ENCODE measurements at places on chromosomes 11 and 22. TPM values are rescaled to one million over a fixed set of nuclear protein-coding genes. Genes with fewer than 3 reads are reported as not detected.

GGTLC2 gene
- total RNA-seq, result not detected

OR8D2 gene
- not detected for total RNA-seq

PDGFB gene
- total RNA-seq, result 0.34 TPM

DNA sequence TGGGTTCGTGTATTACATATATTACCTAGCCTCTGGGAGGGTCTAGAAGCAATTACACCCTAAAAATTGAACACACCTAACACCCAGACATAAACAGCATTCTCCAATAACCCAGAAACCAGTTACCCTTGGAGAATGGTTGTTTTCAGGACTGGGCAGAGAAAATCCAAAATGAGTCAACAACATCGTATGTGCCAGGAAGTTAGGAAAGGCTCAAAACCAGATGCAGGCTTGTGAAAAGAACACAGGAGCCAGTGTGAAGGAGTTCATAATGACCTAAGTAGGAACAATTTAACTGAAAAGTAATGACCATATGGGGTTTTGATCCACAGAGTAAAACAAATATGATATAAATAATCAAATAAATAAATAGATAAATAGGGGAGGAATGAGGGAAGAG is 5.1 kb upstream of the CLPB start:
- H3K27me3 ChIP-seq, result peaks cover 13% of the 10 kb centered on the region
- no peak overlapping the region for H3K4me3 ChIP-seq
- no peak overlapping the region for H3K27ac ChIP-seq
- no peak for DNase-seq
- H3K4me1 ChIP-seq, result peaks cover 20% of the 10 kb centered on the region
- no peaks in the 10 kb centered on the region for H3K36me3 ChIP-seq

DNA sequence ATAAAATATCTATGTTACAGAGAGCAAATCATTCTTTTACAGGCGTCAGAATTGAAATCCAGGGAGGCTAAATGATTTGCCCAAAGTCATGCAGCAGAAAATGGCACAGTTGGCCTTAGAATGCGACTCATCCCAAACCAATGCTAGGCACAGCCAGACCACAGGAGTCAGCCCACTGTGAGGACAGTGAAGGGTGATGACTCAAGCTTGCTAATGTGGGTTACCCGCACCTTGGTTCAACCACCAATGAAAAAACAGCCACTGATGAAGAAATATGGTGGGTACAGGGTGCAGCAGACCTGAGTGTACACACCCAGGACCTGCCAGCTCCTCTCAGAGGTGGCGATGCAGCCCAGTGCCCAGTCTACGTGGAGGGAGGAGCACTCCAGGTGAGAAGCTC is 89.7 kb downstream of the ZC3H12C start:
- no peak overlapping the region for H3K4me3 ChIP-seq
- H3K27ac ChIP-seq, result no peak overlapping the region
- H3K4me1 ChIP-seq, result no peaks in the 10 kb centered on the region
- no peaks in the 10 kb centered on the region for H3K36me3 ChIP-seq
- no peaks in the 10 kb centered on the region for H3K27me3 ChIP-seq
- no peak for DNase-seq

GRCh38 chr22:49215840-49216239 is 611.8 kb downstream of the BRD1 start:
- no peak for DNase-seq
- H3K4me3 ChIP-seq, result no peak overlapping the region
- H3K4me1 ChIP-seq, result no peaks in the 10 kb centered on the region
- H3K27me3 ChIP-seq, result no peaks in the 10 kb centered on the region
- H3K27ac ChIP-seq, result no peak overlapping the region
- no peaks in the 10 kb centered on the region for H3K36me3 ChIP-seq

DNA sequence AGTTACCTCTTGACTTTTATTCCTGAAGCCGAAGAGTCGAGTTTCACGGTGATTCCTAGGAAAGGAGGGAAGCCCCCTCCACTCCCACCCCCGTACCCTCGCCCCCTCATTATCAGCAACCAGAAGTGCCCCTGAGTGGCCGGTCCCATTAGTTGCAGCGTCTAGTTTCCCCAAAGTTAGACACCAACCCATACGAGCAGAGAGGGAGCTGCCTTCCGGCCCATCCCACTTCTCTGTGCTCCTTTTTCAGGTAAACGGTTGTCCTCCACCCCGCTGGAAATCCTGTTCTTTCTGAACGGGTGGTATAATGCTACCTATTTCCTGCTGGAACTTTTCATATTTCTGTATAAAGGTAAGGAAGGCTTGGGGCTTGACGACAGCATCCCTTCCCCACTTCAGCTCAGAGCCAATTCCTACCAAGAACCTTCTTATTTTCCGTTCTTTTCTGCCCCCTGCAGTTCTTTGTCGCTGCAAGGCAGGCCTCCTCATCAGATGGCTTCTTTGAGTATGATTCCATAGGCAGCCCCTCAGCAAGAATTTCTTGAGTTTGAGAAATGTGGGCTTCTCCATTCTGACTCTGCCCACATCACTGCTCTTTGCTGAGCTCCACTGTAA is 701 bp downstream of the TMEM216 start:
- peaks cover 27% of the 10 kb centered on the region for H3K4me1 ChIP-seq
- DNase-seq, result peak; percentile 29
- peak overlapping the region; percentile 94 for H3K27ac ChIP-seq
- peaks cover 3% of the 10 kb centered on the region for H3K27me3 ChIP-seq
- H3K36me3 ChIP-seq, result peaks cover 27% of the 10 kb centered on the region

SMC1B gene
- 2.1 TPM for total RNA-seq

DNA sequence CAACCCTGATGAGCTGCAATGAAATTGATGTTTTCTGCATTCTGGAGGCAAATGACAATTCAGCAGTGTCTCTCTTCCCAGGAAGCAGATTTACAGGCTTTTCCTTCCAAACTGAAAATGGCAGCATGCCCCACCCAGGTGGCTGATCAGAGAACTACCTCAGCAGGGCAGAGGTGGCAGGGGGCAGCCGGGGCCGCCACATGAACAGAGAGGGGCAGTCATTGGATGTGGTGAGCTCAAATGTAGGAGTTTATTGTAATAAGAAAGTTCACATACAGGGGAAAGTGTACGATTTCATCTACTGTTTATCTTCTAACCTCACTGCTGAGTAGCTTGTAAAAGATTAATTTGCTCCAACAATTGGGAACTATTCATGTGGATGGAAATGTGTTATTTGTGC is 15.7 kb upstream of the PARVA start:
- DNase-seq, result no peak
- peaks cover 26% of the 10 kb centered on the region for H3K4me1 ChIP-seq
- no peaks in the 10 kb centered on the region for H3K27me3 ChIP-seq
- no peak overlapping the region for H3K27ac ChIP-seq

- no peak overlapping the region for H3K4me3 ChIP-seq
- H3K27ac ChIP-seq, result no peak overlapping the region
- no peaks in the 10 kb centered on the region for H3K4me1 ChIP-seq
- no peaks in the 10 kb centered on the region for H3K27me3 ChIP-seq
Measured at GRCh38 chr11:80457823-80458222, 1017.0 kb upstream of the TENM4 start.

GGT1 gene
- total RNA-seq, result 20.0 TPM

DNA sequence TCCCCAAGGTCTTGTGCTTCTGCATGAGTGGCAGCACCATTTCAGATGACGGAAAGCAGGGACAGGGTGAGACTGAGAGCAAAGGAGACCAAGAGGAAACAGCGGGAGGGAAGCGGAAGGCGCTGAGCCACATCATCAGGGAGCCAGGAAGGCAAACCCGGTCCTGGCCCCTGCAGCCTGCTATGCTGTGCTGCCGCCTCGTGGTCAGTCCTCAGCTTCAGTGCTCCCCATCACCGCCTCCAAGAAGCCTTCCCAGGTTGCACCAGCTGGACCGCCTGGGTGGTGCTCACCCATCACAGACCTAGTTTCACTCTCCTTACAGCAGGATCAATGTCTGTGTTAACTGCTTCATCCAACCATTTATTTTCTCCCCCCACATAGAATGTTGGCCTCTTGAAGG is 73.0 kb upstream of the PHF21B start:
- H3K4me1 ChIP-seq, result peaks cover 3% of the 10 kb centered on the region
- no peak overlapping the region for H3K27ac ChIP-seq
- peak; percentile 25 for DNase-seq
- peaks cover under 1% of the 10 kb centered on the region for H3K27me3 ChIP-seq
- H3K4me3 ChIP-seq, result no peak overlapping the region

MIOX gene
- not detected for total RNA-seq

GRCh38 chr22:25366408-25366807 is 147.0 kb downstream of the CRYBB2 start:
- H3K27me3 ChIP-seq, result no peaks in the 10 kb centered on the region
- H3K36me3 ChIP-seq, result no peaks in the 10 kb centered on the region
- no peak for DNase-seq
- H3K4me3 ChIP-seq, result no peak overlapping the region
- H3K4me1 ChIP-seq, result peaks cover 4% of the 10 kb centered on the region

- no peak overlapping the region for H3K27ac ChIP-seq
- no peak overlapping the region for H3K4me3 ChIP-seq
- peak; percentile 33 for DNase-seq
- no peaks in the 10 kb centered on the region for H3K27me3 ChIP-seq
- no peaks in the 10 kb centered on the region for H3K4me1 ChIP-seq
Measured at GRCh38 chr11:81497202-81497804, 1236.4 kb downstream of the FAM181B start.

- H3K4me3 ChIP-seq, result no peak overlapping the region
- H3K4me1 ChIP-seq, result peaks cover 9% of the 10 kb centered on the region
- H3K27me3 ChIP-seq, result peaks cover 3% of the 10 kb centered on the region
- no peak for DNase-seq
- peaks cover 1% of the 10 kb centered on the region for H3K36me3 ChIP-seq
Measured at GRCh38 chr22:24417901-24418641, 9.3 kb upstream of the ADORA2A start.

DEUP1 gene
- not detected for total RNA-seq

DNA sequence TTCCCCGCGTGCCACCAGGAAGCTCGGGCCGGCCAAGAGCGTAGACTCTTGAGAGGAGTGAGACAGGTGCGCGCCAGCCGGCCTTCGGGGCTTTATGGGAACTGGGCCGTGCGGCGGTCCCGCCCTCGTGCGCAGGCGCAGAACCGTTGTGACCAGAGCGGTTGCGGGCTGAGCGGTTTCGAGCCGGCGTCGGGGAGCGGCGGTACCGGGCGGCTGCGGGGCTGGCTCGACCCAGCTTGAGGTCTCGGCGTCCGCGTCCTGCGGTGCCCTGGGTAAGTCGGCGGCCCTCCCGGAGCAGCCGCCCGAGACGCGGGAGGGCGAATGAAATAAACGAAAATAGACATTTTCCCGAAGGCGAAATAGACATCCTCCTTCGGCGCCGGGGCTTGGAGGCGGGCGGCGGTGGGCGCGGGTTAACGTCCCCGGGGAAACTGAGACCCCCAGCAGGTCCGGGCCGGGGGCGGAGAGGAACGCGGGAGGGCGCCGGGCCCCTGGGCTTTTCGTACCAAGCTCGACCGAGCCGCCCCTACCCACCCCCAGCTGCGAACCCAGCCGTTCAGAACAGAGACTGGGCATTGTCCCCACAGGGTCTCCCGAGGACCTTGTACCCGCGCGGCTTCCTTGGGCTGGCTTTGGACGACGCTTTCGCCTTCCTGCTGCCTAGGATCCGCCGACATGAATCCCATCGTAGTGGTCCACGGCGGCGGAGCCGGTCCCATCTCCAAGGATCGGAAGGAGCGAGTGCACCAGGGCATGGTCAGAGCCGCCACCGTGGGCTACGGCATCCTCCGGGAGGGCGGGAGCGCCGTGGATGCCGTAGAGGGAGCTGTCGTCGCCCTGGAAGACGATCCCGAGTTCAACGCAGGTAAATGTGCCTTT is at the start of gene ASRGL1:
ASRGL1 (plus strand) TSS at position 146 of the 879 bp plus-strand sequence; CDS start at position 676, 530 bp downstream.
- peak; percentile 83 for DNase-seq
- H3K27ac ChIP-seq, result peak within 1 kb of the TSS; percentile 65
- H3K27me3 ChIP-seq, result peaks cover 19% of the 10 kb centered on the region
